ENCODE measurements at places on chromosomes 7 and 10.

- DNase-seq = no peak
Measured at GRCh38 chr10:26715137-26715487, 17.6 kb downstream of the PDSS1 start.

DNA sequence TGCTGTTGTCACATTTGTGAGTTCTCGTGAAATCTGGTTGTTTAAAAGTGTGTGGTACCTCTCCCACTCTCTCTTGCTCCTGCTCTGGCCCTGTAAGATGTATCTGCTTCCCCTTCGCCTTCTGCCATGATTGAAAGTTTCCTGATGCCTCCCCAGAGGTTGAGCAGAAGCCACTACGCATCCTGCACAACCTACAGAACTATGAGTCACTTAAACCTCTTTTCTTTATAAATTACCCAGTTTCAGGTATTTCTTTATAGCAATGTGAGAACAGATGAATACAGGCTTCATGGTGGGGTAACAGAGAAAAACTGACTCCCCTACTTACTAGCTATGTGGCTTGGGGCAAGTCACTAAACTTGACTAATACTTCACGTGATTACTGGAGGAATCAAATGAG is 18.0 kb upstream of the STEAP4 start:
- DNase-seq = no peak

DNA sequence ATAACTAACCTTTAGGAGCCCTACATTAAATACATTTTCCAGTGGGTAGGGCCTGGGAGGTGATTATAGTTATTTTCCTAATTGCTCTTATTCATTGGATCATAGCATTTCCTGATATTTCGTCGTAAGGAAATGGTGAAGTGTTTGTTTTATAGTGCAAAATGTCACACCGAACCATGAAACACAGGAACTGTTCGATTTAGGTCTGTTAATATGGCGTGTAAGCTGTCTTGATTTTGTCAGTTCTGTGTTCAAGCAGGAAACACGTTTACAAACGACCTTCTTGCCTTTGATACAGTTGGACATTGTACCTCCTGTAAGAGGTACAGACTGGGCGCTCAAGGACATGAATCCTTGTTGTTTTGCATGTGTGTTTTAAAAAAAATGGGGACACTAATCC is 14.8 kb downstream of the RBM17 start:
- DNase-seq = no peak

- no peak for DNase-seq
Measured at GRCh38 chr7:142478479-142479220, 220.8 kb upstream of the PRSS58 start.

DNA sequence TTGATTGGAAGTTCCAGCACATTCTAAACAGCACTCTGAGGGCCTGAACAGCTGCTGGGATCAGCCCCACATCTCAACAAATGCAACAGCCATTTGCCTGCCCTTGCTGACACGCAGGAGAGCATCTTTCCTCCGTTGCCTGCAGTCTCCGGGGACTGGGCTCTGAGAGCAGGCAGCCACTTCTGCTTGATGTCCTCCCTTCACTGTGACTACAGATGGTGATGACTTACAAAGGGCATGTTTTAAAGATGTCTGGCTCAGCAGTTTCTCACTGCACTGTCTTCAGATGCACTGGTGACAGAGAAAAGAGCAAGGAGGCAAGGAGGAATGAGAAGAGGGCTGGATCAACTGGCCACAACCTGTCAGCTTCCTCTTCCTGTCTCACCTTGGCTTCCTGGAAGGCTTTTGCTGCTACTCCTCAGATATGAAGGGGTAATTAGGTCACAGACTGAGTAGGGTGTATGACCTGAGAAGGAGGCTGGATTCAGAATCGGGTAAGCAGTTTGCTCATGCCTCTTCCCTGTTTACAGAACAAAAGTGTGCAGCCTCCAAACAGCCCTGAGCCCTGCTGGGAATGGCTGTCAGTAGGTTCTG is 143.5 kb upstream of the GHITM start:
- DNase-seq = no peak

- DNase-seq = no peak
Measured at GRCh38 chr7:88071994-88072714, 138.1 kb downstream of the ADAM22 start.

DNA sequence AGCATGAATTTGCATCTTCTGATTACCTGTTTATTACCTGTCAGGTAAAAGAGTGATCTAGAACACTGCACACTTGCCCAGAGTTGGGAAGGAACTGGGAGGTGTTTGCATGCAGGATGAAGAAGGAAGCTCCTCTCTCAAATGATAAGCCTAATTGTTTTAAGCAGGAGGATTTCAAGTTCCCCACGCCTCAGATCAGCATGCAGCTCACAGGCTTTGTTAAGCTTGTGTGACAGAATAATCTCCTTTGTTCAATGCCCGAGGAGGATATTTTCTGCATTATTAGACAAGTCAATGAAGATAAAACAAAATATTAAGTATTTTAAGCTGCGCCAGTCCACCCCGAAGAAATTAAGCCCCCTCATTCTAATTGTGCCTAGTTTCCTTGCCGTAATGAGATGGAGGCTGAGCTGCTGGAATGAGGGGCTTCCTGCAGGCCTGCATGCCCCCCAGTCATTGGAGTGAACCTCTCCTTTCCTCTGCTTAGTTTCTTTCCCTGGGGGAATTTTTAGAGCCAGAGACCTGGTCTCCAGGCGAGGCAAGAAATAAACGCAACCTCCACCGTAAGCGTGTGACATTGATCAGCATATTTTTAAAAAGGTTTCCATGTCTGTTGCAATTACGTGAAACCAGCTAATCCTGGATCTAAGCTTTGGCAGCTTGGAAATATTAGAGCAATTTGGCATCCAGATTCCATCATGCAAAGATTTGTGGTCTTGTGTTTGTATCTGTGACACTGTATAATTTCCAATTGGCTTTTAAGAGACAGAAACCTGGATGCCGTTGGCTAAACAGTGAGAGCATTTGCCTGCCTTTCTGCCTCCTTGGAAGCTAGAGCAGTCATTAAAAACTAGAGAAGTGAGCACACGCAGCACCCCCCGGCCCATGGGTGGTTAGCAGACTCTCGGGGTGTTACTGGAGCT is 376.0 kb downstream of the GALNT17 start:
- no peak for DNase-seq

DNA sequence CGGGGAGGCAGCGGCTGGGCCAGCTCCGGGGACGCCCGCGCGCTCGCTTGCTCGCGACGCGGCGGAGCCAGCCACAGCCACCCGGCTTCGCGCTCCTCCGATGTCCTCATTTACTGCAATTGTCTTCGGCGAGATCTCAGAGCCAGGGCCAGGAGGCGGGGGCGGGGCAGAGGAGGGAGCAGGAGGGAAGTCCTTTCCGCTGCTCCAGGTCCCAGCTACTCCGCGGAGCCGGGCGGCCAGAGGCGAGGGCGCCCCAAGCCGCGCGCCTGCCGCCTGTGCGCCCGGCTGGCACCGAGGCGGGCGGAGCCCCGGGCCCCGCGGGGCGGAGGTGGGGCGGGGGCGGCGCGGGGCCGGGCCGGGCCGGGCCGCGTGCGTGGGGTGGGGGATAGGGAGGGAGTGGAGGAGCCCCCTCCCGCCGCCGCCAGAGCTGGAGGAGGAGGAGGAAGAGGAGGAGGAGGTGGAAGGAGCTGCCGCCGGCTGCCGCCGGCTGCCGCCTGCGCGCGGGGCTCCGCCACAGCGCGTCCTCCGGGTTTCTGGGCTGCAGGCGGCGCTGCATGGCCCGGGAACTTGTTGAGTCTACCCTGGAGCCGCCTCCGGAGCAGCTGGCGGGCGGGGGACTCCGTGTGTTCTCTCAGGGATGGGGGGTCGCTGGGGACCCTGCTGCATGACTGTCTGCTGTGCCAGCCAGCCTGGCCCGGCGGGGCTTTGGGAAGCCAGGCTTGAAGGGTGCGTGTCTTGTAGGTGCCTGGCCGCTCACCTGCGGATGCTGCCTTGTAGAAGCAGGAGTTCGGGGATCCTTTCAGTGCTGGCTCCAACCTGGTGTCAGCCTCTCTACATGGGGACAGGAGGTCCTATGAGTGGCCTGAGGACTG is at the start of gene INSYN2A:
Gene INSYN2A (minus strand): TSS at position 310 of the 872 bp plus-strand sequence. CDS start 20,196 bp downstream, outside the sequence.
- no peak for DNase-seq

- DNase-seq = no peak
Measured at GRCh38 chr10:26890956-26891355, 30.2 kb upstream of the ABI1 start.

GRCh38 chr7:143280160-143280559 is 4.6 kb upstream of the TMEM139 start:
- no peak for DNase-seq

DNA sequence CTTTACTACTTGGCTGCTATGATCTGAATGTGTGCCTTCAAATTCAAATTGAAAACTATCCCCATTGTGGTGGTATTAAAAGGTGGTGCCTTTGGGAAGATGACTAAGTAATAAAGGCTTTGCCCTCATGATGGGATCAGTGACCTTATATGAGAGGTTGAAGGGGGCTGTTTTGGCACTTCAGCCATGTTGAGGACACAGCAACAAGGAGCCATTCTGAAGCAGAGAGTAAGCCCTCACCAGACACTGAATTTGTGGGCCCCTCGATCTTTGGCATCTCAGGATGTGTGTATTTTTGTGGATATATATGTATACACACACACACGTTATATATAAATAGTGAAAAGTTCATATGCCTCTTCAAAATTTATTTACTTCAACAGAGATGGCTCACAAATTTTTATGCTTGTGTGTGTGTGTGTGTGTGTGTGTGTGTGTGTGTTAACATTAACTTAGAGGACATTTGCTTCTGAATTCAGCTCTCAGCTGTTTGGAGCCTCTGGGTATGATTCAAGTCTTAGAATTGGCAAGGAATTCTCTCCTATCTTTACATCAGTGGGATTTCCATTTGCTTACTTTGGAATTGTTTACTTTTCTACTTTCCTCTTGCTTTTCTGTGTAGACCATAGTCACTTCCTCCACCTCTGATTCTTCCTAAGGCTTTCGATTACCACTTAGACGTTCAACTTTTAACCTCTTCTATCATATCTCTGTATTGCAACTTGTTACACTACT is 66.6 kb downstream of the MAGI2 start:
- DNase-seq = no peak

DNA sequence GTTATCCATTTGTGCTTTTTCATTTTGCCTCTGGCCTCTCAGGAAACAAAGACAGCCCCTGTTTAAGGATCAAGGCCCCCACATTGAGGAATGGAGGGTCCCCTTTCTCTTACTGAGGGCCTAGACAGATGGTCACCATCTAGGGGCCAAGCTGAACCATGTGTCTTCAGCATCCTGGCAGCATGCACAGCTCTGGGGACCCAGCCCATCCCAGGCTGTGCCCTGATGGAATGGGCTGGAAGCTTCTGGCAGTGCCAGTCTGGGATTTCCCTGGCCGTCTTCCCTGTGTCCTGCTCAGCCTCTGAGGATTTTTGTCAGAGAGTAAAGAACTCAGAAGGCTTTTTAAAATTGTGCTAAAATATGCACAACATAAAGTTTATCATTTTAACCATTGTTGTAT is 116.8 kb downstream of the ITIH5 start:
- no peak for DNase-seq

DNA sequence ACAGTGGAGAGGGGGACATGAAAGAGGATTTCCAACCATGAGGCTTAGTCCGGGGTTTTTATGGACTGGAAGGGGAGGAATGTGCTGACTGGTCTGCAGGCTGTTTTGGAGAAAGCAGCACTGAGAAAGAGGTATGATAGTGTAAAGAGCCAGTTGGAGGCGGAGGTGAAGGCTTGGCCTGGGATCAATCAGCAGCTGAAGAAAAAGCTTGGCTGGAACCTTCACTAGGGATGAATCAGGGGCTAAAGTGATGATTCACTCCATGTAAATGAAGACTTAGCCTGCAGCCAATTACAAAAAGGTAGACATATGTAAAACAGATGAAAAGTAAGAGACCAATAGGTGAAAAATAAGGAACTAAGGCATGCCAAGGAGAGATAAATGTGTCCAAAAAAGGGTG is 1382.6 kb downstream of the GATA3 start:
- no peak for DNase-seq

All from activated T-helper 1 cell treated with Interleukin-2 at 50 U/mL for 16 hours (primary cell).